Occipital lobe (tissue), 3 donors: ENCODE measurements at places on chromosomes 3 and 15.

DNA sequence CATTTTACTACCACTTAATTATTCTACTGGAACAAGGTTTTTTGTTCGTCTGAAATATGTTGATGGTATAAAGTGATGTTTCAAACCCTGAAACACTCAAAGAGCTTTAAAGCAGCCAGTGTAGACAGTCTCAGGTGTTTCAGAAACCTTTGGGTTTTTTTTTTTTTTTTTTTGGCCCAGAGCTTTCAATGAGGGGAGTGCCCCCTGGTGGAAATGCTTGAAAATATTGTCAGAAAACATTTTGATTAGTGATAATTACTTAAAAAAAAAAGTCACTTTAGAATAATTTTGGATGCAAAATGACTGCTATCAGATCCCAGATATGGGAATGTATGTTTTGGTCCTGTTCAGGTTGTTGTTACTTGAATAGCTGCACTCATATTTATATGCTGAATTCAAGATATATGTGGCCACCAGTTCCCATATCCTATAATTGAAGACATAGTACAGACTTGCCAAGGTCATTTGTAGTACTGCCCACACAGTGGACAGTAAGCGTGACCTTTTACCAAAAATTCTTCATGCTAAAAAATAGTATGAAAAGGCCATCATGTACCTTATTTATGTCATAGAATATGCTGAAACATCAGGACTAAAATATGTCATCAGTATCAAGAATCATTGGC lies 35.9 kb downstream of the SATB1 start:
- no peak for DNase-seq

GRCh38 chr3:41045491-41045890 lies 153.8 kb upstream of the CTNNB1 start:
- no peak for DNase-seq

DNA sequence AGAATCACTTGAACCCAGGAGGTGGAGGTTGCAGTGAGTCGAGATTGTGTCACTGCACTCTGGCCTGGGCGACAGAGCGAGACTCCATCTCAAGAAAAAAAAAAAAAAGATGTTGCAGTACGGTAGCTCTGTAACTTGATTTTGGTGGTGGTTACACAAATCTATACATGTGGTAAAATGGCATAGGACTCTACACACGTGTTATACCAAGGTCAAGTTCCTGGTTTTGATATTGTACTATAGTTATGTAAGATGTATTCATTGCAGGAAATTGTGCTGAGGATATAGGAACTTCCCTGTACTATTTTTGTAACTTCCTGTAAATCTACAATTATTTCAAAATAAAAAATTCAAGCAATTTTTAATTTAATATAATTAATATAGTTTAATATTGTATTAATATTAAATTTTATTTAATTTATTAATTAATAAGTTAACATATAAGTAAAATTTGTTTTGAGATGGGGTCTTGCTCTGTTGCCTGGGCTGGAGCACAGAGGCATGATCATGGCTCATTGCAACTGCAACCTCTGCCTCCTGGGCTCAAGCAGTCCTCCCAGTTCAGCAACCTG lies 9.9 kb downstream of the MYD88 start:
- DNase-seq = no peak

GRCh38 chr3:186991470-186991869 lies 61.1 kb downstream of the ST6GAL1 start:
- no peak for DNase-seq

DNA sequence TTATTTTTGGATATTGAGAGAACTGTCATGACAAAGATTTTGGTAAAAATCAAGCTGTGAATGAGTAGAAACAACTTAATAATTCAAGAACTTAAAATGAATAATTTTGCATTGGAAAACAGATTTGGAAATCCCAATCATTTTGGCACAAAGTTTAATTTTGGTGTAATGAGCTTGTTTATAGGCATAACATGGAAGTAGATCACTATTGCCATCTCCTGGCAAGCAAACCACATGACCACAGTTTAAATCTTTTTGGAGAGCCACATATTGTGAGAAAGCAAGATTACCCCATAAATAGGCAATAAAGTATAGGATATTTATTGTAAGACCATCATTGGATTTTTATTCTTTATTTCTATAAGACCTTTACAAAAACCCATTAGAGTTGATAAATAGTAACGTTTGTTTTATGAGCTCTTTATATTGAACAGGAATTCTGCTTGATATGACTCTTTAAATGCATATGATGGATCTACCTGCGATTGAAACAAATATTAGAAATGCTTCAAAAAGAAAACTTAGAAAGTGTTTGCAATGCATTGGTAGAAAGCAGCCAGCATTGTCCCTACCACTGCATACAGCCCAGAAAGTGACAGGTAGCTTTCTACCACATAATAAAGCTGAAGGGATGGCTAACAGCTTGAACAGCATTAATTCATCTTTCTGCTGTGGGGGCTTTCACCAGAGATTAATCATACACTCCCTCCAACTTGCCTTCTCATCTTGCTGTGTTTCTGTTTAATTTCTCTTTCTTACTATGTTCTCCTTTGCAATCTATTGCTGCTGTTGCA lies 766.8 kb downstream of the TBL1XR1 start:
- no peak for DNase-seq

DNA sequence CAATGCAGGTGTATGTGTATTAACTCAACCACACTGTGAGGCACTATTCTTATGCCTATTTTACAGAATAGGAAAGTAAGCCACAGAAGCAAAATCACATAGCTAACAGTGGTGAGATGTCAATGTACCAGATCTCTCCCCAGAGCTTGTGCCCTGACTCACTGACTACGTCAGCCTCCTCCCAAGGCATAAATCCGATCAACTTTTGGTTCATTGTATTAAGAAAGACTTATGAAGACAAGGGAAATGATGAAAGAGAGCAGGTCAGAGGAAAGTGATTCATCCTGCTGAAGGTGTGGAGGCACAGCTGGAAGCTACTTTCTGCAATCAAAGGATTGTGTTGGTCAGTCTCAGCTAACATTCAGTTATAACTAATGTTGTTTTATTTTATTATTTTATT lies 33.0 kb upstream of the SV2B start:
- no peak for DNase-seq

DNA sequence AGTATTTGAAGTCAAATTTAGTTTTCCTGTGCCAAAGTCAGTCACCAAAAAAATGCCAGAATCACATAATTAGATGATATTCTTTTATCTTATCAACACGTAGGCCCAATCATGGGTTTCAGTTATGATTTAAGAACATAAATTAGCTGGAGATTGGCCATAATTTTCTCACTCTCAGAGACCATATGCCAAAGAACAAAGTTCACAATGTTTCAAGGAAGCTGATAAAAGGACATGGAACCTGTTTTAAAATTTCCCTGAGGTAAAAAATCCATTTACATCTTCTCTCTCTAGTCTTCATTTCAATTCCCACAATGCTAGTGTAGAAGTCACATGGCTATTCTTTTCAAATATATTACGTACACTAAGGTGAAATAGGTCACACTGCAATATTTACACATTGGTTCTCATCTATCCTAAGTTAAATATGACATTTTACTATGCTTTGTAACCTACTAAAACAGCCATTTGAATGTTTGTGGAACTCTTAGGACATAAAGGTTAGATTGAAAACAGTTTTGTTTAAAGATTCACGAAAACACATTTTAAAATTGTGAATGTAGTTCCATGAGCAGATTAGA lies 42.7 kb upstream of the DCUN1D1 start:
- DNase-seq = no peak

GRCh38 chr3:156642750-156643728 lies 31.4 kb upstream of the TIPARP start:
- no peak for DNase-seq

DNA sequence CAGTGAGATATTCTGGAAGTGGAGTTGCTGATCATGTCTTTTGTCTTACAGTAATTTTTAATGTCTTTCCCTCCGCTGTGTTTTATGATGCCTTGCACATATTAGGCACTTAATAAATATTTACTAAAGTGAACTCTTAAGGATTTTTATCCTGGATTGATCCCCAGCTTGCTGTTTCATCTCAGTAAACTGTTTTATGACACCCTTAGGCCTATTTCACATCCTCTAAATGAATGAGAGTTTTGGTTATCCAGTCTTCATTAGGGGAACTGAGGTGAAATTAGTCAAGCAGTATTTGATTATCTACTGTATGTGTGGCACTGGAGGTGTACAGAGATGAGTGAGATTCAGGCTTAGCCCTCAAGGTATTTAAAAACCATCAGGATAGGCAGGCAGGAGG lies 19.8 kb downstream of the CHCHD6 start:
- no peak for DNase-seq
